ENCODE measurements at places on chromosomes 2 and 18.

DNA sequence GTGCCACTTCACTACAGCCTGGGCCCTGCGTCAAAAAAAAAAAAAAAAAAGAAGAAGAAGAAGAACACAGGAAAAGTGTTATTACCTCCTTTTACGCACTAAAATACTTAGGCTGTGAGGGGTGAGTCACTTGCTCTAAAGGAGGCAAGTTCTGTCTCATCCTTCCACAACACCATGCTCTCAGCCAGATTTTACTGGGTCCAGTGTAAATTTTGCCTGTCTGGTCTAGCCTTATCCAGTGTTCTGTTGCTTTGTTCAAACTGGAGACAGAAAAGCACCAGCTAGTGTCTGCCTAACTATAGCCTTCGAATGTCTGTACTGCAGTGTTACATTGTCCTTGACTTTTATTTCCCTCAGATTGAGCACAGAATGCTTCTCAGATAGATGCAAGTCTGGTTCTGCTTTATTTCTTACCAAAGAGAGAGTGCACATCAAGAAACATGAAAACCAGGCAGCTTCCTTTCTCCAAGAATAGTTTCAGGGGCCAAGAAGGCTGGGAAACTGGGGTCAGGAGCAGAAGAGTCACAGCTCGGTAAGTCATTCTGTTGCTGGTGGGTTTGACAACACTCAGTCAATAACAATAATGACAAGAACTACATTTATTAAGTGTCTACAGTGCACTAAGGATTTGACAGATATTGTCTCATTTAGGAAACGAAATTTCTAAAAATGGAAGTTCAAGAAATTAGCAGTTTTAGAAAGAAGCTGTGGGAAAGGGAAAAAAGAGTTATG, 3.1 kb upstream of the MSGN1 start:
- no peak for DNase-seq

- DNase-seq, result no peak
Measured at GRCh38 chr18:51195086-51195450, 2.4 kb downstream of the MEX3C start.

- no peak for DNase-seq
Measured at GRCh38 chr2:172944794-172945509, 130.7 kb upstream of the MAP3K20 start.

DNA sequence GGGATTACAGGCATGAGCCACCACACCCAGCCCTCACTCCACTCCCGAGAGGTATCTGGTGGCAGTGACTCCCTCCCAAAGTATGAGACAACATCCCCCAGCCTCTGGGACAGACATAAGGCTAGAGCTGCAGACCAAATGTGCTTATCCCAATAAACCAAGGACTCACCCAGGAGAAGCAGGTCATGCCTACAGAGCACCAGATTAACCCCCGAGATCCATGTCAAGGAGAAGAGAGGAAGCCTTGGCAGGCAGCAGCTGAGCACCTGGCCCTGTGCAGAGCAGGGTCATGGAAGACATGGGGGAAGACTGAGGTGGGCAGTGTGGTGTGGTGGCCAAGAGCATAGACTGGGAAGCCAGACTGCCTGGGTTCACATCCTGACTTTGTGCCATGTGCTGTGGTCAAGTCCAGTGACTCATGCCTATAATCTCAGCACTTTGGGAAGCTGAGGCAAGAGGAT, 7.2 kb downstream of the RAB11FIP5 start:
- DNase-seq, result no peak

DNA sequence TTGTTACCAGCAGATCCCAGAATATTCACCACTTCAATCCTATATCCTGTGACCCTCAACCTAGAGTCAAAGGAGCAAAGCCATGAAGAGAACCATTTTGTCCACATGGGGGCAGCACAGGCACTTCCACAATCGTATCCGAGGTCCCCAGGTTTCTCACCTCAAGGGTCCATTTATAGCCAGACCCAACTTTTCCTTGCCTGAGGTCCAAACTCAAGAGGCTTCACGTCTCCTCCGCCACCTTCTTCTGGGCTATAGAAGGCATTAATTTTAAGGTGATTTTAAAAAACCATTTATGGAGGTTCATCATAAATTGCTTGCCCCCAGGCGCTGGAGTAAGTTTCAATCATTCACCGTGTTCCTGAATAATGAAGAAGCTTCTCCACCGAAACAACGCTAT, 111.6 kb upstream of the NABP1 start:
- peak; percentile 31 for DNase-seq

GRCh38 chr2:238122287-238123217, 15.9 kb upstream of the KLHL30 start:
- no peak for DNase-seq

Measured in stimulated activated CD4-positive, alpha-beta T cell treated with anti-CD3 and anti-CD28 coated beads, Interleukin-1b, Interleukin-23, amount 100 ng/mL, for 1 hour (primary cell).